Pancreas (tissue), 10 donors: ENCODE measurements at places on chromosomes 3 and 15. TPM values are rescaled to one million over a fixed set of nuclear protein-coding genes. Genes with fewer than 3 reads are reported as not detected.

KBTBD13 gene
- total RNA-seq = not detected

HIGD2B gene
- not detected for total RNA-seq

IL17RD gene
- total RNA-seq = 3.9 TPM

CYP1A2 gene
- not detected for total RNA-seq

GCNT3 gene
- total RNA-seq = 6.0 TPM

CAMP gene
- total RNA-seq = not detected

TARS3 gene
- 5.2 TPM for total RNA-seq

CIP2A gene
- total RNA-seq = 1.3 TPM

- DNase-seq = no peak
- no peaks in the 10 kb centered on the region for H3K4me1 ChIP-seq
- H3K27me3 ChIP-seq = no peaks in the 10 kb centered on the region
Observed at GRCh38 chr3:58484045-58484721, 7.7 kb upstream of the KCTD6 start.

DNA sequence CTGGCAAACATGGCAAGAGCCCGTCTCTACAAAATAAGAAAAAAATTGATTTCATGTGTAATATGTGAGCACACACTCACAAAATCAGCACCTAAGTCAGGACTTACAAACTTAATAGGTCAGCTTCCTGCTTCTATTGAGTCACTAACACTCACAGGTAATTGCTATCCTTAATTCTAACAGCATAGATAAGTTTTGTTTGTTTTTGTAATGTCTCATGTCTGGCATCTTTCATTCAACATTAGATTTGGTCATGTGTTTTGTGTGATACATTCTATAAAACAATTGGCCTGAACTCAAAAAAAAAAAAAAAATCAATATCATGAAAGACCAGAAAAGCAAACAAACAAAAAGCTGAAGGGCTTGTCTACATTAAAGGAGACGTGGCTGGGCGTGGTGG is 564.7 kb downstream of the AGBL1 start:
- no peak for DNase-seq
- no peaks in the 10 kb centered on the region for H3K27me3 ChIP-seq
- no peaks in the 10 kb centered on the region for H3K4me1 ChIP-seq
- no peaks in the 10 kb centered on the region for H3K36me3 ChIP-seq

- no peak overlapping the region for H3K27ac ChIP-seq
- no peak overlapping the region for H3K4me3 ChIP-seq
- no peaks in the 10 kb centered on the region for H3K27me3 ChIP-seq
- DNase-seq = no peak
- no peaks in the 10 kb centered on the region for H3K36me3 ChIP-seq
- H3K4me1 ChIP-seq = no peaks in the 10 kb centered on the region
Observed at GRCh38 chr3:44058868-44059203, 182.8 kb upstream of the TOPAZ1 start.

DNA sequence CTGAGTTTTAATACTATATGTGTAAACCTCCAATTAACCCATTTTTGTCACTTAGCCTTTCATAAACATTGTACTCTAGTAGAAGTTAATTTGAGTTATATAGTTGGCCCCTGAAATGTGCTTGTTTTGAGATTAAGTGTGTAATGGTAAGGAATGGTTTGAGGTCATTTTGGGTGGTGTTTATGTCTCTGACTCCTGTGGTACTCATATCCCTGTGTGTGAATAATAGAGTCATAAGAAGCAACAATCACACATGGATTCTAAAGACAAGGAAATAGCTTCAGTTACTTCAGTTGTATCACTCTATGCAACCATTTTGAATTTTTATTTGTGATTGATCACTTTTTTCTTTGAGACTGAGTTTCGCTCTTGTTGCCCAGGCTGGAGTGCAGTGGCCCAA is 408.5 kb downstream of the MFSD1 start:
- no peaks in the 10 kb centered on the region for H3K36me3 ChIP-seq
- no peaks in the 10 kb centered on the region for H3K27me3 ChIP-seq
- H3K4me3 ChIP-seq = no peak overlapping the region
- no peak for DNase-seq
- H3K27ac ChIP-seq = no peak overlapping the region

DNA sequence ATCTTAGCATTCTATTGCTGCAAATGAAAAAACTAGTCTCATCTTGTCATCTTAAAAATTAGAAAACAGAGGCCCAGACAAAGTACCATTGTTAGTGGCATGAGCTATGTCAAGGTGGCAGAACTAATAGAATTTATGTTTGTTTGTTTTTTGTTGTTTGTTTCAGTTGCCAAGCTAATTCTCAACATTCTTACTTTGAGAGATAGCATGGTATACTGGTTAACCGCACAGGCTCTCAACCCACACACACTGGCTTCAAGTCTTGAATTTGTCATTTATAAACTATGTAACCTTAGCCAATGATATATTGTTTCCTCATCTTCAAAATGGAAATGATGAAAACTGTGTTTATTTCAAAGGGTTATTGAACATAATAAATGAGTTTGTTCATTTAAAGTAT is 367.6 kb upstream of the PLSCR5 start:
- no peaks in the 10 kb centered on the region for H3K4me1 ChIP-seq
- H3K36me3 ChIP-seq = no peaks in the 10 kb centered on the region
- no peak for DNase-seq
- no peaks in the 10 kb centered on the region for H3K27me3 ChIP-seq
- no peak overlapping the region for H3K27ac ChIP-seq

- H3K27ac ChIP-seq = no peak overlapping the region
- no peak overlapping the region for H3K4me3 ChIP-seq
- H3K36me3 ChIP-seq = no peaks in the 10 kb centered on the region
- DNase-seq = no peak
- no peaks in the 10 kb centered on the region for H3K27me3 ChIP-seq
Observed at GRCh38 chr3:155347901-155348300, 54.4 kb upstream of the STRIT1 start.

DNA sequence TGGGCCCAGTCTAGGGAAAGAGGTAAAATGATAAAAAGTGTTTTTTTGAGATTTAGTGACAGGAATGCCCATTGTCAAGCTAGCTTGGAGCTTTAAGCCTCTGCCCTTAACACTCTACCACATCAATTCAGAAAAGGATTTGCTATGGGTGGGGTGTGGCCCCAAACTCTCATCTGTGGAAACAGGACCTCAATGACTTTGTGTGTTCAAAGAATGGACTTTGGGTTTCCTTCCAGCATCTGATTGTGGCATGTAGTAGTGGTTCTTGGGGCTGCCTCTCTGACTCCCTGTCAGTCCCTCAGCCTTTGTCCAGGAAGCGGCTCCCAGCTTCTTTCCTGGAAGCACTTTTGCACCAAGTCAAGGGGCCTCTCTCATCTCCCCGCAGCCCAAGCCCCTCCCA is 56.1 kb downstream of the CCNL1 start:
- no peak overlapping the region for H3K4me3 ChIP-seq
- no peaks in the 10 kb centered on the region for H3K27me3 ChIP-seq
- peaks cover 5% of the 10 kb centered on the region for H3K4me1 ChIP-seq
- DNase-seq = no peak

DNA sequence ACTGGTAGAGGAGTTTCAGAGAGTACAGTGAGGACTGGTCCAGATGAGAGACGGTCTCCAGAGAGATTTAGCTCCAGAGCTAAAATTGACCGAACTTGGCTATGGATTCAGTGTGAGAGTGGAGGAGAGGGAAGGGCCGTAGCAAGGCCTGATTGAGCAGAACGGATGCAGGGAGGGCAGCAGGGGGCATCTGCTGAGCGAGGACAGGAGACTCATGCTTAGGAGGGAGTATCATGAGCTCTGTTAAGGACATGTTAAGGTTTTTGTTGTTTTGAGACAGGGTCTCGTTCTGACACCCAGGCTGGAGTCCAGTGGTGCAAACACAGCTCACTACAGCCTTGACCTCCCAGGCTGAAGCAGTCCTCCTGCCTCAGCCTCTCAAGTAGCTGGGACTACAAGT is 7.7 kb upstream of the LMAN1L start:
- DNase-seq = no peak
- peaks cover 7% of the 10 kb centered on the region for H3K36me3 ChIP-seq
- H3K4me1 ChIP-seq = no peaks in the 10 kb centered on the region
- no peaks in the 10 kb centered on the region for H3K27me3 ChIP-seq
- no peak overlapping the region for H3K4me3 ChIP-seq

DNA sequence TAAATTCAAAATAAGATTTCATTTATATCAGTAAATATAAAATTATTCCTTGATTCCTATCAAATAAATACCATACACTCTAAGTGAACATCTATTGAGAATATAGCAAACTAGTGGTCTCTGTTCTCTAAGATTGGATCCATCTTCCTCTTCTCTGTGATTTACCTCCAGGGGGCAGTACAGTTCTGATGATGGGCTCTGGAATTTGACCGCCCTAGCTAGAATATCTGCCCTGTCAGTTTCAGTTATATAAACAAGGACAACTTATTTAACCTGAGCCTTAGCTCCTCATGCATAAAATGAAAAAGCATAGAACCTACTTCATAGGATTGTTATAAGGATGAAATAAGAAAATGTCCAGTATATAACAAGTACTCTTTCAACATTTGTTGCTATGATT is 171.1 kb upstream of the CCDC54 start:
- H3K36me3 ChIP-seq = no peaks in the 10 kb centered on the region
- no peak for DNase-seq
- H3K27me3 ChIP-seq = no peaks in the 10 kb centered on the region

DNA sequence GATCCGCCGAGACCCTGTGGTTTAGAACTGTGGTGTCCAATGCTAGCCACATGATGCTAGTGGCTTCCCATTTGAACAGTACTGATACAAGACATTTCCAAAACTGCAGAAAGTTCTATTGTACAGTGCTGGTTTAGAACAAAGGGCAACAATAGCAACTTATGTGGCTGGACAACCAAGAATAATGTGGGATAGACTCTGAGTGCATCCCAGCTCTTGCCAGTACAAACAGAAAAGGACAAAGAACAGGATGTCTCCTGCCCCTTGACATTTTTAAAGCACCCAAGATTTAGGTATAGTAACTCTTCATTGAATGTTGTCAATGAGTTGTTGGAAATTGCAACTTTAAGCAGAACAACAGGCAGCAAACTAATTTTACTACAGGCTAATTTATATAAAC is 107.3 kb downstream of the ZNF385D start:
- no peak overlapping the region for H3K4me3 ChIP-seq
- H3K36me3 ChIP-seq = no peaks in the 10 kb centered on the region
- H3K27me3 ChIP-seq = no peaks in the 10 kb centered on the region

GRCh38 chr15:79702621-79703020 is 194.2 kb downstream of the MTHFS start:
- no peak for DNase-seq
- no peaks in the 10 kb centered on the region for H3K27me3 ChIP-seq
- no peaks in the 10 kb centered on the region for H3K4me1 ChIP-seq
- no peak overlapping the region for H3K4me3 ChIP-seq

DNA sequence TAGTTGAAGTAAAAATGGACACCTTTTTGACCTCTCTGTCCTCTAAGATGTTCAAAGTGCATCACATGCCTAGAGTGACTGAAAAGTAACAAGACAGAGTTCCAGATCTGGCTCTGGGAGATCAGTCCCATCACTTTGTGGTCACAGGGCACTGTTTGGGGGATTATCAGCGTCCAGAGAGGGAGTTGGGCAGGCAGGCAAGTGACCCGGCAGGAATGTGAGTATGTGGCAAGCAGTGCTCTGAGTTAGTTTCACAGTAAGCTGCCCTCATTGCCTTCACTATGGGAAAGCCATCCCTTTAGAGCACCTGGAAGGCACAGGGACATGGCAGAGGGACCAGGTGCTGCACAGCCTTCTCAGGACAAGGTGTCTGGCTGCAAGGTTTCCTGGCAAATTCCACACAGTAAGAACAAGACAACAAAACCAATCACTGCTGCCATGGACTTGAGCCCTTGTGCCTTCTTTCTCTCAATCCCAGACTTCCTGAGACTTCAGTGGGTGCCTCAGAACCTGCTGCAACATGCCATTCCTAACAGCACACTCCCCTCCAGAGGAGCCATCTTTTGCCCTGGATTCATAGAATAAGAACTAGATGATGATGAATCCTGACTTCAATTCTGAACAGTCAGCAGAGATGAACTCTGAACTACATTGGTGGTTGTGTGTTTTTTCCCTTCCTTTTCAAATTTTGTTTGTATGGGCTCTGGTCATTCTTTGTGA is 55.2 kb downstream of the TIPARP start:
- DNase-seq = no peak
- H3K4me3 ChIP-seq = no peak overlapping the region
- no peak overlapping the region for H3K27ac ChIP-seq
- H3K4me1 ChIP-seq = no peaks in the 10 kb centered on the region
- no peaks in the 10 kb centered on the region for H3K27me3 ChIP-seq

DNA sequence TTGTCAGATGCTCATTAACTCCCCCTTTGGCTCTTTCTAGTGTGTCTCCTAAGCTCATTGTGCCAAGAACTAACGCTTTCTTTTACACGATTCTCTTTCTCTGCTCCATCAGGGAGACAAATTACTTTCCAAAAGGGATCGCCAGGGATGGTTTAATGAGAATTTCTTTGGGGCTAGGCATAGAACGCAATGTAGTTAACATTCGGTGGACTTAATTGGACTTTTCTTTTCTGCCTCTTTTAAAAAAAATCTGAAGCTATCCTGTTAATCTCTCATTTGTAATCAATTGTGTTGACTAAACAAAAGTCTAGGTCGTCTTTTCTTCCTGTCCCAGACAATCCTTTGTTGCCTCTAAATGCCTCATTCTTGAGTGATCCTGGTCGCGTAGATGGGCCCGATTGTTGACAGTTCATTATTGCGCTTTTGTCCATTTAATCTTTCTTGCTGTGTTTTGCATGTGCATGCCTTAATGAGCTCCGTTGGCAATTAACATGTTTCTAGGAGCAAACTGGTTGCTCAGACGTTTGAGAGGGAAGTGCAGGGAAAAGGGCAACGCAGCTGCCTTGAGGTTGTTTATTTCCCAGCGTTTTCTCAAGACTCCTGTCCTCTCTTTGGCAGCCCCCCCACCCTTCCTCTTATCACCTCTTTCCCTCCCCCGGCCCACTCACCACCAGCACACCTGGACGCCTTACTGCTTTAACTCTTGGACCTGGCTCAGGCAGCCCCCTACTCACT is 7.8 kb downstream of the FEZF2 start:
- peaks cover 32% of the 10 kb centered on the region for H3K27me3 ChIP-seq
- no peak for DNase-seq
- H3K4me3 ChIP-seq = no peak overlapping the region
- H3K27ac ChIP-seq = no peak overlapping the region
- H3K36me3 ChIP-seq = no peaks in the 10 kb centered on the region
- no peaks in the 10 kb centered on the region for H3K4me1 ChIP-seq

DNA sequence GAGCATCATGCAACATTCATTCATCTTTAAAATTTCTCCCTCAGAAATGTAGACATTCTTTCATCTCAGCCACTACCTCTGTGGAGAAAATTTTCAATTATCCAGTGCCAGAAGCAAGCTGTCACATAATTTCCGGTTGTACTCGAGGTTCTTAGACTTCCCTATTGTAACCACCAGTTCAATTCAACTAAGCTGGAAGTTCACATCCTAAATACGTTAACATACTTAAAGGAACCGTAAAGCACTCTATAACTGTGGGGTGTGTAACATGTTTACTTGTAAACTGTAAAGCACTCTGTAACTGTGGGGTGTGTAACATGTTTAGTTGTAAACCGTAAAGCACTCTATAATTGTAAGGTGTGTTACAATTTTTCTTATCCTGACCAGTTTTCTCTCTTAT is 150.3 kb downstream of the PLCL2 start:
- H3K36me3 ChIP-seq = no peaks in the 10 kb centered on the region
- no peak overlapping the region for H3K27ac ChIP-seq
- peaks cover 11% of the 10 kb centered on the region for H3K4me1 ChIP-seq
- no peaks in the 10 kb centered on the region for H3K27me3 ChIP-seq
- DNase-seq = no peak
